Activated CD8-positive, alpha-beta T cell treated with anti-CD3 and anti-CD28 coated beads, Interleukin-2, amount 10 ng/mL, durations not matched to agents 7 days and 5 days (primary cell): ENCODE measurements at places on chromosomes 7 and 10. TPM values are rescaled to one million over a fixed set of nuclear protein-coding genes. Genes with fewer than 3 reads are reported as not detected.

EZH2 gene
- 115 TPM for total RNA-seq

SLC18A3 gene
- not detected for total RNA-seq

SUFU gene
- 12.0 TPM for total RNA-seq

DNA sequence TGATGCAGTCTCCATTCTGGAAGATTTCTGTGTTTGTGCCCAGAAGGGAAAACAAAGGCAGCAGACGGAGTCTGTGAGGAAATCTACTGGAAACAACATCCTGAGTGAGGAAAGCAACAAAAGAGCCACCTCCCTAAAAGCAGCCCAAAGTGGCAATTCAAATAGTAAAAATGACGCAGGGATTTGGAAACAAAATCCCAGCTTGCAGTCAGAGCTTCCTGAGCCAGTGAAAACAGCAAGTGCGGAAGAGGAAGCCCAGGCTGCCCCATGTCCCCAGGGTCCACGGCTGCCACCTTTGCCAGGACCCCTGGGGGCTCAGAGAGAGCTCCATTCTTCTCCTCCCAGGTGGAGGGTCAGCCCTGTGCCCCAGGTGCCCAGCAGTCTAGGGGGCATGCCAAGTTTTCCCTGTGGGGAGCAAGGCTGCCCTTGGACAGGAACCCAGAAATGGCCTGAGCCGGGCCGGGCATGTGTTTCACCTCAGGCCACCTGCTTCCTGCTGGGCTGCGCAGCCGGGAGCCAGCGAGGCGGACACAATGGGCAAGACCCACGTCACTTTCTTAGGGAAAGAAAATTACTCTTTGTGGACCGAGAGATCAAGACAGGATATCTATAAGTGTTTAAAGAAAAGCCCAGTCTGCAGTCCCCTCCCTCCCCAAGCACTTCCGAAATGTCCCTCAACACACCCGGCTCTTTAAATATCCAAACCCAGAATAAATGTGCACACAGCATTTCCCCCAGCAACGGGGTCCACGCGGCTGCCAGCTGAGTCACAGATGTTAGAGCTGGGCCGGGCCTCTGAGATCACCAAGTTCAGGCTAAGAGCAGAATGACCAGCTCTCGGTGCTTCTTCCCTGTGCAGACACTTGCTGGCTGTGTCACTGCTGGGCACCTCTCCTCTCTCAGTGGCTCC, 231.1 kb downstream of the ARHGAP12 start:
- no peak for DNase-seq

DNA sequence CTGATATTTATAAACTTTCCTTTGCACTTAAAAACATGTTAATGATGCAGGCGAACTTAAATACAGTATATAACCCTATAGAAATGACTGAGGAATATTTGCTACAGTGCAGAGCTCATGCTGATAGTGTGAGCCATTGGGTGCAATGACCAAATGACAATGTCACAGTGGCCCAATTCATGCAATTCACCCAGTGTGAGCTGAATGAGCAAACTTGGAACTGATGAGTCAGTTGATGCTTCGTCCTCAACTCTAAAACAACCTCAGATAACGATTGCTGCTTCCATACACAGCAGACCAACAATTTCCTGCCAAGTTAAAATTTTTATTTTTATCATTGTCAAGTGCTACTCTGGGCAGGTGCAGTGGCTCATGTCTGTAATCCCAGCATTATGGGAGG, 12.1 kb upstream of the ZC3HAV1L start:
- DNase-seq, result no peak

DNA sequence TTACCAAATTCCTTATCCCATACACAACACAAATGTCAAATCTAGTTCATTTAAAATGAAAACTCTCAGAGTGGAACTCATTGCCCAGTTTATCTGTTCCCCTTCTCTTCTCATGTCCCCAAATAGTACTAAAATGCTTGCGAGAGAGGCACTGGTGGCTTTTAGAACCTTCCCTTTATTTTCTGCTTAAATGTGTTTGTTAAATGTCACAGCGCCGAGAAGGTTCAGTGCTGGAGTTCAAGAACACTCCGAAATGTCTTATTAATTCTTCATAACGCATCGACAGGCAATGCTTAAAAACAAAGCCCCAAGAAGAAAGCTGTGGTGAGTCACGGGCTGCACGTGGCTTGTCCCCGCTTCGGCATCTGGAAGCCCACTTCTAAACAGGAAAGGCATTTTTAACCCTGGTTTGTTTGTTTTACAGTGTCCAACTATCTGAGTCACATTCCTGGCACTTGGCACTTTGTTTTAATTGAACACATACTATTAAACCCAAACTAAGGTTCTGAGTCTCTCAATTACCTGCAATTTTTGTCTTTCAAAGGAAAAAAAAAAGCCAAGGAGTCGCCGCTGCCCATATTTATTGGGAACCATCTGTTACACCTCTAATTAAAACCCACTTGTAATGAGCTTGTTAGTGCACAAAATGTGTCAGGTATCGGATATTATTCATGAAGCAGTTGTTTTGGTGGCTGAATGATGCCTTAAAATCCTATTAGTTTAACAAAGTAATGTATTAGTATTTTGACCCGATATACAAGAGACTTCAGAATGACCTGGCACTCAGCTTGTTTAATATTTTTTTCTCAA, 49.9 kb upstream of the MGMT start:
- no peak for DNase-seq

- no peak for DNase-seq
Observed at GRCh38 chr7:66279912-66280311, 74.8 kb downstream of the TPST1 start.

GRCh38 chr10:24822590-24822989, 98.9 kb upstream of the ARHGAP21 start:
- DNase-seq, result no peak

- no peak for DNase-seq
Observed at GRCh38 chr10:52279546-52279945, 34.5 kb upstream of the DKK1 start.

GRCh38 chr10:42917821-42918220, 135.2 kb downstream of the BMS1 start:
- DNase-seq, result no peak

GRCh38 chr7:128000854-128001265, 30.4 kb downstream of the LRRC4 start:
- DNase-seq, result no peak

DNA sequence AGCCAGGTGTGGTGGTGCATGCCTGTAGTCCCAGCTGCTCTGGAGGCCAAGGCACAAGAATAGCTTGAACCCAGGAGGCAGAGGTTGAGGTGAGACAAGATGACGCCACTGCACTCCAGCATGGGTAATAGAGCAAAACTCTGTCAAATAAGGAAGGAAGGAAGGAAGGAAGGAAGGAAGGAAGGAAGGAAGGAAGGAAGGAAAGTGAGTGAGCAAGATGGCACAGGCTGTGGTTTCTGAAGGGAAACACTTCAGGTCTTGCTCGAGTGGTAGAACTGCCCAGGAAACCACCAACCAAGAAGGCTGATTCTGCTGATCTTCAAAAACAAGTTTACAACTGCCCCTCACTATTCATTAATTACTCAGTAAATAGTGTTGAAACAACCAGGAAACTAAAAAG, 45.2 kb downstream of the EZH2 start:
- peak; percentile 52 for DNase-seq

- DNase-seq, result peak; percentile 54
Observed at GRCh38 chr10:6406220-6407033, 173.6 kb downstream of the PRKCQ start.

- no peak for DNase-seq
Observed at GRCh38 chr10:100985336-100985735, 2.0 kb downstream of the MRPL43 start.
